Esophagus mucosa (tissue), 1 donor: ENCODE measurements at places on chromosomes 5 and 9.
A peak's percentile ranks its signal among the peaks of the same experiment; 100 is the strongest.

DNA sequence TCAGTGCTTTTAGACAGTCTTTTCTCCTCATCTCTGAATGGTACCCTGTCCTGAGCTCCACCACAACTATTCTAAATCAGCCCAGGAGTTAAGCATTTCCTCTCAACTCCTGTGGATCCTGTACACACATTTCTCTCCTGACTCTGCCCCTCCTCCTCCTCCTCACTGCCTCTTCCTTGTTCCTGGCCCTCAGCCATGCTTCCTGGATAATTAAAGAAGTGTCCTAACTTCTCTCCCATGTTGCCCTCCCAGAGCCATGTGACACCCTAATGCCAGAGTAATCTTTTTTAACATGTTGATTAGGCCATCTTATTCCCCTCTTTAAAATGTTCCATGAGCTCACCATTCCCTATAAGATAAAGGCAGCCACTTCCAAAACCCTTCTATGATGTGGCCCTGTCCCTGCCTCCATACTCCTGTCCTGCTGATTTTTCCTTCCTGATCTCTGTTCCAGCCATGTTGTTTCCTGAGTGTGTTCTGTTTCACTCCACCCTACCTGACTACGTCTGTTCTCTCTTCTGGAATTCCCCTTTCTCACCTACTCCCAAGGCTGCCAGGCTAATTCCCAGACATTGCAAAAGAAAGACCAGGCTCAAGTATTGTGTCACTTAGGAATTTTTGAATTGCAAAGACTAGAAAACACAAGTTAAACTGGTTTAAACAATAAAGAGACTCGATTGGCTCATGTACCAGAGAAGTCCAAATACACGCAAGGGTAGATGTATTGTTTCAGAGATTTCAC is 295.2 kb downstream of the MAST4 start:
- peak; percentile 91 for ATAC-seq

GRCh38 chr5:133354323-133355185 is 257.8 kb downstream of the FSTL4 start:
- peak; percentile 10 for ATAC-seq

GRCh38 chr5:96489532-96489931 is 56.5 kb upstream of the PCSK1 start:
- no peak for ATAC-seq

DNA sequence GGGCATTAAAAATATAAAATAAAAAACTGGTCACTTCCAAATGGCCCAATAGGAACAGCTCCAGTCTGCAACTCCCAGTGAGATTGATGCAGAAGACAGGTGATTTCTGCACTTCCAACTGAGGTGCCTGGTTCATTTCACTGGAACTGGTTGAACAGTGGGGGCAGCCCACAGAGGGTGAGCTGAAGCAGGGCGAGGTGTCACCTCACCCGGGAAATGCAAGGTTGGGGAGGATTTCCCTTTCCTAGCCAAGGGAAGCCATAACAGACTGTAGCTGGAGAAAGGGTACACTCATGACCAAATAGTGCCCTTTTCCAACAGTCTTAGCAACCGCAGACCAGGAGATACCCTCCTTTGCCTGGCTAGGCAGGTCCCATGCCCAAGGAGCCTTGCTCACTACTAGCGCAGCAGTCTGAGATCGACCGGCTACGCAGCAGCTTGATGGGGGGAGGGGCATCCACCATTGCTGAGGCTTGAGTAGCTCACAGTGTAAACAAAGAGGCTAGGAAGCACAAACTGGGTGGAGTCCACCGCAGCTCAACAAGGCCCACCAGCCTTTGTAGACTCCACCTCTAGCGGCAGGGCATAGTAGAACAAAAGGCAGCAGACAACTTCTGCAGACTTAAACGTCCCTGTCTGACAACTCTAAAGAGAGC is 12.7 kb downstream of the RLN1 start:
- no peak for ATAC-seq

GRCh38 chr5:54736003-54736797 is 218.6 kb downstream of the SNX18 start:
- ATAC-seq = no peak

GRCh38 chr5:111703662-111704061 is 53.3 kb downstream of the NREP start:
- ATAC-seq = no peak

- ATAC-seq = peak; percentile 91
Measured at GRCh38 chr5:133285583-133286021, 233.8 kb downstream of the HSPA4 start.

DNA sequence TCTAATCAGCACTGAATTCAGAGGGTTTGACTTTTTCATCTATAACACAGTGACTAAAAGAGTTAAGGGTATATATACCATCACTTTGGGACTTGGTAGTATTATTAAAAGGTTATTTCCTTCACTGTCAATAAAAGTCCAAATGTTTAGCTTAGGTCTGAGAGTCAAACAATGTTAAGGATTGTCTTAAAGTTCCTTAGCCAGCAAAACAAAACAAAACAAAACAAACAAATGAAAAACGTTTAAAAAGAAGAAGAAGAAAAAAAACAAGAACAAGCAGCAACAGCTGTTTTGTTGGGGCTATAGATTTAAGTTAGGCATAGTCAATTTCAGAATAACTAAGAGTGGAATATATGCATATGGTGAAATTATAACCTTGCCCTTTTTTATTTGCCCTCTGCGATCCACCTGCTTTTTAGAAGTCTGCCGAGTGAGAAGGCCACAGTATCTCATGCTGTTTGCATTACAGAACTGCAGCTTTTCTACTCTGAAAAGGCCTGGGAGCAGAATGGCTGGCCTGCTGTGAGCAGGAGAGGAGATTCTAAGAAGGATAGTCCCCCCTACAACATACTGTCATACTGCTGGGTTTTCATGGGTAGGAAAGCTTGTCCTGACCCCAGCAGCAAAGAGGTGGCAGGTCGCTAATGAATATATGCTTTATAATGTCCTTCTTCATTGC is 141.7 kb downstream of the NTRK2 start:
- no peak for ATAC-seq

DNA sequence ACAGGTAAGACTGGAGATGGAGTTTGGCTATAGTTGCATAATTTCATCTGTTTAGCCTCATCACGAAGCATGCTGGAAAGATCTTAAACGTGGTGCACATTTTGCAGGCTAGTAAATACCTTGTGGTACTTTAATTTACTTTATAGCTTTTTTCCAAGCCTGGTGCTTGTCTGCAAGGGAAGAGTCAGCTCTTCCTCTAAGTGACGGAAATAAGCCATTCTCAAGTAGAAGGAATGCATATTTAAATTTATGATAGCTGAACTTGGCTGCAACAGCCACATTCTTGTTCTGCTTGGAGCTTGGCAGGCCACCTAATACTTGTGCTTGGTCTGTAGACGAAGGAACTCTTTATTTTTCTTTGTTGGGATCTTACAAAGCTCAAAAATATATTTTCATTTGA is 188.0 kb upstream of the PIK3R1 start:
- no peak for ATAC-seq

DNA sequence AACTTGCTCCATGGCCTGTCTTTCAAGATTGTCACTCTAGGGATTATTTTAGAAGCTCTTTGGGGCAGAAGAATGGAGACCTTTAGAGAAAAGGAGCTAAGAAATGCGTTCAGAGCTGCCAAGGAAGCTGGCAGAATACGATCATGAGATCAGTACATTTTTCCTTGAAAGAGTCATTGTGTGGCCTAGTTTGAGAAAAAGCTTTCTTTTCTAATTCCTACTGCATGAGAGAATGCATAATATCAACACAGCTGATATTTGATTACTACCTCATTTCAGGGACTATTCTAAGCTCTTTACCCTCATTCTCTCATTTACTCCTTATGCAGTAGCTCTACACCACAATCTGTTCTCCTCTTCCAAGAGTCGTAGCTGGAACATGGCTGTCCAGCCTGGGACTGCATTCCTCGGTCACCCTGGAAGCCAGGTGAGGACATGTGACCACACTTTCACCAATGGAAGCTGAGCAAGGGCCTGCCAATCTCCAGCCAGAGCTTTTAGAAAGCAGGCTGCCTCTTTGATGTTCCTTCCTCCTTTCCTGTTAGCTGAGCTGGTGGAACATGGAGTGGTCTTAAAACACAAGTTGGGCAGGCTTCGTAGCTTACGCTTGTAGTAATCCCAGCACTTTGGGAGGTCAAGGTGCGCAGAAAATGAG is 99.3 kb upstream of the LHFPL2 start:
- ATAC-seq = no peak

DNA sequence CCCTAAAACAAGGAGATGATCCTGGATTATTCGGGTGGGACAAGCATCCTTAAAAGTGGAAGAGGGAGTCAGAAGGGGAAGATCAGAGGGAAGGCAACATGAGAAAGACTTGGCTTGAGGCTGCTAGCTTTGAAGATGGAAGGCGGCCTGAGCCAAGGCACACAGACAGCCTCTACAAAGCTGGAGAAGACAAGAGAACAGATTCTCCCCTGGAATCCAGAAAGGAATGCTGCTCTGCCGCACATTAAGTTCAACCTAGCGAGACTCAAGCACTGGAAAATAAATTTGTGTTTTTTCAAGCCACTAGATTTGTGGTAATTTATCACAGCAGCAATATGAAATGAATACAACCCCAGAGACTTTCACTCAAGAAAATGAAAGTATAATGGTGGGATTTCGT is 17.9 kb downstream of the SLC36A3 start:
- ATAC-seq = no peak

DNA sequence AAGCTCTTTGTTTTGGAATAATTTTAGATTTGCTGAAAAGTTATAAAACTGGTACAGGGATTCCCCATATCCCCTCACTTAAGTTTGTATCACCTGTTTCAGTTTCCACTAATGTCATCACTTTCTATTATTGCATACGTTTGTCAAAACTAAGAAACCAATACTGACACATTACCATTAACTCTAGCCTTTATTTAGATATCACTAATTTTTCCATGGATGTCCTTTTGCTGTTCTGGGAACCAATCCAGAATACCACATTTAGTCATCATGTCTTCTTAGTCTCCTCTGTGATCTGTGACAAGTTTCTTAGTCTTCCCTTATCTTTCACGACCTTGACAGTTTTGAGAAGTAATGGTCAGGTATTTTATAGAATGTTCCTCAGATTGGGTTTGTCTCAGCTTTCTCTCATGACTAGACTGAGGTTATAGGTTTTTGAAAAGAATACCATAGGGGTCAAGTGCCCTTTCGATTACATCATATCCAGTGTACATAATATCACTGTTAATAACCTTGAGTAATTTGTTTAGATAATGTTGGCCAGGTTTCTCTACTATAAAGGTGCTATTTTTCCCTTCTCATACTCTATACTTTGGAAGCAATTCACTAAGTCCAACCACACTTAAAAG is 51.9 kb upstream of the NMUR2 start:
- ATAC-seq = no peak
